Stimulated activated CD8-positive, alpha-beta memory T cell treated with anti-CD3 and anti-CD28 coated beads, Interleukin-7, amount 100 ng/mL, for 1 hour (primary cell): ENCODE measurements at places on chromosomes 6 and 20.

DNA sequence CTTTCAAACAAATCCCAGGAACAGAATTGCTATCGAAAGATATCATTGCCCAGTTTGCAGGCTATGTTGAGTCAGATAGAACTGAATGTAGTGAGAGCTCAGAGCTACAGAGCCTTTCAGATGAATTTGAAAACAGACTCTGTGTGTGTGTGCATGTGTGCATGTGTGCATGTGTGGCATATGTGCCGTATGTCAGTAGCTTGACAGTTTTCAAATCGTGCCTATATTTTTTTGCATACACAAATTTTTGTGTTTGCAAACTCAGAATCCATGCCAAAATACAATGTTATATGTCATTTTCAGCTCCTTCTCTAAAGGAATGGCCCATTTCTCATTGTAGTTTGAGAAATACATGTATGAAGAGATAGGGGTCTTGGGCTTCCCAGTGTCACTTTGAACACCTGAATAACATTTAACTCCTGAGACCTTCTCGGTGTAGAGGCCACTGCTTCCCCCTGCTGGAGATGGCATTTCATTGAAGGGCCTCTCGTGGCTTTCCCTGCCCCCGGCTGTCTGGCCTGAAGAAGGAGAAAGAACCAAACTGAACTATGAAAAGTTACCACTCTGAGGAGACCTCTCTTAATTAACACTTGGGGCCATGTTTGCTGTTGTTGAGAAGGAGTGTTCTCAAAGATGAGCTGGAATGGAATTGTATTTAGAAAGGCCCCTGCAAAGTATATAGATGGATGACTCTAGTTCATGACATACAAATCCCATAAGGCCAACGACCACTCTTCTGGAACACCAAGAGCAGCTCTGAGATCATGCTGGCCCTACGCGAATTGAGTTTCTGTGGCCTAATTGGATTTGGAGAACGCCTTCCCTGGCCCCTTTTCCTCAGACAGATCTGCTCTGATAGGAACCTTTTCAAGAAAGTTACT is 58.7 kb downstream of the VAPB start:
- peak; percentile 5 for DNase-seq

DNA sequence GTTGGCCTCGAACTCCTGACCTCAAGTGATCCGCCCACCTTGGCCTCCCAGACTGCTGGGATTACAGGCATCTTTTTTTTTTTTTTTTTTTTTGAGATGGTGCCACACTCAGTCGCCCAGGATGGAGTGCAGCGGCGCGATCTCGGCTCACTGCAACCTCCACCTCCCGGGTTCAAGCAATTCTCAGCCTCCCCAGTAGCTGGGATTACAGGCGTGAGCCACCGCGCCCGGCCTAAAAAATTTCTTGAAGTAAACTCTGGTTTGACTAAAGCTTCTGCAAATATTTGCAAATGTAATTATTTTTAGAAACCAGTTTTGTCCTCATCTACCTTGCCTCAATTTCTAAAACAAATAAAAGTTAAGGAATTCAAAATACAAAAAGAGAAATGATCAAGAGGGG is 1.2 kb downstream of the IBTK start:
- DNase-seq: no peak

GRCh38 chr20:44566018-44566417 is 16.4 kb upstream of the PKIG start:
- no peak for DNase-seq

DNA sequence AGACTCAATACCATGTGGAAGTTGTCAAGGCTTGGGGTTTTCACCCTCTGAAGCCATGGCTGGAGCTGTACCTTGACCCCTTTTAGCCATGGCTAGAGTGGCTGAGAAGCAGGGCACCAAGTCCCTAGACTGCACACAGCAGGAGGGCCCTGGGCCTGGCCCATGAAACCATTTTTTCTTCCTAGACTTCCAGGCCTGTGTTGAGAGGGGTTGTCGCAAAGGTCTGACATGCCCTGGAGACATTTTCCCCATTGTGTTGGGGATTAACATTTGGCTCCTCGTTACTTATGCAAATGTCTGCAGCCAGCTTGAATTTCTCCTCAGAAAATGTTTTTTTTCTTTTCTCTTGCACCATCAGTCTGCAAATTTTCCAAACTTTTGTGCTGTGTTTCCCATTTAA is 196.4 kb downstream of the SLC16A10 start:
- DNase-seq: no peak

DNA sequence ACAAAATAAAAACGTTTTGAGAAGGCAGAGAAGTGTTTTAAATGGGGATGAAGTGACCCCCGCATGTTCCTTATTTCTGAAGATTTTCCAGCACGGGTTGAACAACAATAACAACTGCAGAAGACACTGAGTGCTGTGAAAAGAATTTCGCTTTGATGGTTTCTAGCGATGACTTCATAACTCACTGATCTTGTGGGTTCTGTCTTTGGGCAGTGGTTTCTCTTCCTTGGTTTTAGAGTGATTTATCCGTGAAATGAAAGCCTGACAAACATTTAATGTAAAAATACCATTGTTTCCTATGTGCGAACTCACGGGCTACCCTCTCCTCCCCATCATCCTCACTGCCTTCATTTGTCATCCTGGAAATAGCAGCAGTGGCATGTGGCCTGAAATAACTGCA is 793.9 kb downstream of the QKI start:
- DNase-seq: no peak

DNA sequence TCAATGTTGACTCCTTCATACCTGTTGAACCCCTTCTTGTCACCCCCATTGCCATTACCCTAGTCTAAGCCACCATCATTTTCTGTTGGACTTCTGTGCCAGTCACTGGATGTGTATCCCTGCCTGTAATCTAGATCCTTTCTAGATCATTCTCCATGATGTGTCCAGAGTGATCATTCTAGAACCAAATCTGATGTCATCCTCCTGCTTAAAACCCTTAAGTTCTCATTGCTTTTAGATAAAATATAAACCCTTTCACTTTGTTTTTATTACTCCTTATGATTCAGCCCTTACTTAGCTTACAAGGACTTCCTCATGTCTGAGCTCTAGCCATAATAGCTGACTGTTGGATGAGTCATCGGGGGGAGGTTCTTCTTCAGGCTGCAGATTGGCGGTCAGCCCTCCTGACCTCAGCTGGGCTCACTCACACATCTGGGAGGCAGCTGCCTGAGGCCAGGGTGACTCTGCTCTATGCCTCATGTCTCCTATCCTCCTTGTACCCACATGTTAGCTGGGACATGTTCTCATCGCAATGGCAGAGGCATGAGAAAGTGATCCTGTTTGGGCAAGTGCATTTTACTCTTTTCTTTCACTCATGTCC is 287.6 kb downstream of the ESR1 start:
- DNase-seq: no peak

DNA sequence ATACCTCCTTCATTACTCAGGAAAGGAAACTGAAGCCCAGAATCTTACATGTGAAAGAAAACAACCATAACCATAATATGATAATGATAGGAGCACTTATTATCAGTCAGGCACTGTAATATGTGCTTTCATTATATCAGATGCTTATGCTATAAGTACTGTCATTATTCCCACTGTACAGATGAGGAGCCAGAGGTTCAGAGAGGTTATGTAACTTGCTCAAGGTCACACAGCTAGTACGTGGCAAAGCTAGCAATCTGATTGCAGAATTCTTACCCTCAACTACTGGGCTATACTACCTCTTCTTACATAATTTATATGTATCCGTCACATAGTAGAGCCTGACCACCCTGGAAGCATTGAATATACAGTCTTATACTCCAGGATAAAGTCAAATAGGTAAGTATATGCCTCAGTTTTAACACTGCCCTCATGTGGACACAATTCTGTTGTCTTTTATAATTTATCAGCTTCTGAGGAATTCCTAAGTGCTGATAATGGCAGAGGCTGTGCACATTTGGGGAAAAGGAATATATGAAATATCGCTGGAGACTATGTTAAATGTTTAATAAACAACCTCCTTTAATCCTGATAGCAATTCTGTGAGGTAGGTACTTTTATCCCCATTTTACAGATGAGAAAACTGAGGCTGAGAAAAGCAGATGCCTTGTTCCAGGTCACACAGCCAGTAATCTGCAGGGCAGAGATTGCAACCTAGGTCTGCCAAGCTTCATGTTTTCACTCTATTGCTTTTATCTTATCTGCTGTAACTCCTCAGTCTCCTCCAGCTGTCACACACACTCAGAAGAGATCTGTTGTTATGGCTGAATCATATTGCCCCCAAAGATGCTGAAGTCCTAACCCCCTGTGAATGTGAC is 13.4 kb downstream of the BCAS1 start:
- no peak for DNase-seq

- DNase-seq: no peak
Observed at GRCh38 chr20:41249411-41250281, 67.9 kb downstream of the ZHX3 start.

DNA sequence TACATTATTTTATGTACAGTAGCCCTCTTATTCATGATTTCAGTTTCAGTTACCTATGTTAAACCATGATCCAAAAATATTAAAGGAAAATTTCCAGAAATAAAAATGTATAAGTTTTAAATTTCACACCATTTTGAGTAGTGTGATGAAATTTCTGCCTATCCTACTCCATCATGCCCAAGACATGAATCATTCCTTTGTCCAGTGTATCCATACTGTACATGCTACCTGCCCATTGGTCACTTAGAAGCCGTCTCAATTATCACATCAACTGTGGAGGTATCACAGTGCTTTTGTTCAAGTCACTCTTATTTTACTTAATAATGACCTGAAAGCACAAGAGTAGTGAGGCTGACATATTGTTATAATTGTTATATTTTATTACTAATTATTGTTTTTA is 32.3 kb upstream of the PLCB4 start:
- no peak for DNase-seq

GRCh38 chr6:99402448-99402847 is 8.5 kb upstream of the COQ3 start:
- no peak for DNase-seq

DNA sequence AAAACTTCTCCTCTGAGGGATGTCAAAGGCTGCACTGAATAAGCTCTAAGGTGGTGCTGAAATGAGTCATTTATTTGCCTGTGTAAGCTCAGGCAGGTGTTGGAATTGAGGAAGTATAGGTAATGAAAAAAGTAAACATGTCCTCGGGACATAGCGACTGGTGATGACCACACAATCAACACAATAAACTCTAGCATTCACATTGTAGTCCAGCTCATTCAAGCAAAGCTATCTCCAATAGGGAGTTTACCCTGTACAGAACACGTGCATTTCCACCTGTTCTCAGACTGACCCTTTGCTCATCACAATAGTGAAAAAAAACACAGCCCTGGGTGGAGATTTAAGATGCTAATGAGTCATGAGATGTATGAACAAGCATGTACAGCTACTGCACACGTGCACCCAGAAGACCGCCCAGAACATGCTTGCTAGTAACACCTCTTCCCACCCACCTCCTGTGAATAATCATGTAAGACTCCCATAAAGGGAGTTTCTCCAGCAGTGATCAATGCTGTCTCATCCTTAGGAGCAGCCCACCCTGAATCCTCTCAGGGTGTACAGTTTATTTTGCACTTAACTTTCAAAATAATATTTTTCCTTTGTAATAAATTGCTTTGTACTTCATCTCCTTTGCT is 33.0 kb upstream of the POU5F1 start:
- no peak for DNase-seq

GRCh38 chr20:44442298-44443070 is 33.2 kb upstream of the TTPAL start:
- DNase-seq: no peak

DNA sequence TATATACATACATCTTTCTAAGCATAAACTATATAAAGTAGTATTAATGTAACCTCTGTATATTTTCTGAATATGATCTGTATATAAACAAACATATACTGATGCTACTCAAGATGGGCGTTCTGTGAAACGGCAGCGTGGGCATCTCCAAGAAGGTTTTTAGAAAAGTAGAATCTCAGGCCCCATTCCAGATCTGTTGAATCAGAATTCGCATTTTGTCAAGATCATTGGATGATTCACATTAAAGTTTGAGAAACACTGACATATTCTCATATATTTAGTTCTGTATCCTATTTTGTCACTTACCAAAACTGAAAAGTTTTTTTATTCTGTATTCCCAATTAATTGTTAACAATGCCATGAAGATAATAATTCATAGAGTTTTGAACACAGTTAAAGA is 5.5 kb downstream of the C6orf141 start:
- no peak for DNase-seq

DNA sequence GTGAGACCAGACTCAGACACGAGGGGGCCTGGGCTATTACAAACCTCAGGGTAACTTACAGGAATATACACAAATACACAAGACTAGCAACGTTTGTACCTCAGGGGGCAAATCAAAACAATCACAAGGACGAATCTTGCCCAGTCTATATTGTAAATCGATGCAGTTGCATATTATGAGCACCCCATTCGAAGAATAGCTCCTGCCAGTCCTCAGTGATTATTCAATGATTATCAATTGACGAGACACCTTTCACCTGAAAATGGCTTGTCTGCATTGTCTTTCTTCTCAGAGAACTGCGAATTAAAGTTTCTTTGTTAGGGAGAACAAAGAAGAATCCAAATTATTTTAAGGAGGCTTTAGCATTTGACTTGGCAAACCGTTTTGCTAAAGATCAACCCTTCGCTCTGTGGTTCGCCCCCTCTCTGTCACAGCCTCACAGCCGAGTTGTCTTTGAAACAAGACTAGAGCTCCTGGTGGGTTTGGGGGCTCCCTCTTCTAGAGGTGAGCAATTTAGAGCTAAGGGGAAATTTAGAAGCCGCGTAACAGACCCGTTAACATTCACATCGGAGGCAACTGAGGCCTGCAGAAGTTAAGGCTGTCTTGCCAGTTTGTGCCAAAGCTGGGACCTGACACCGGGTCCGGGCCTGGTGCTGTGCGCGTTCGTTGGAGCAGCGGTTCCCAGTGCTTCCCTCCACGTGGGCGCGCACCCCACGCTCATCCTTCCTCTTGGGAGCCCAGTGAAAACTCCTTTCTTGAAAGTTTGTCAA is 24.9 kb upstream of the MAP3K7 start:
- DNase-seq: no peak

DNA sequence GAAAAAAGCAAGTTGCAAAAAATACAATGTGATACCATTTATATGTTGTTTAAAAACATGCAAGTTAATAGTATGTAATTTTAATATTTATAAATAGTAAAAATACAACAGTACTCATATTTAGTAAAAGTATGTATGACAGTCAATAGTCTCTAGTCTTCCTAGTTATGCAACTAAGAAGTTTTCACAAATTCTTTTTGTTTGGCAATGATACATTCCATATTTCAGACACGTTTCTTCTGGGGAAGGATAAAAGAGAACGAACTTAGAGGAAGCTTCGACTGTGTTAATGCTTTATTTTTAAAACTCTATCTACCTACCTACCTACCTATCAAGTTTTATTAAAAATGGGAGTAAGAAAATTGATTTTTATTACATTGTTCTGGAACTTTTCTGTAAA is 77.7 kb downstream of the UBE3D start:
- no peak for DNase-seq

- DNase-seq: no peak
Observed at GRCh38 chr20:44695295-44695673, 19.9 kb upstream of the CCN5 start.

DNA sequence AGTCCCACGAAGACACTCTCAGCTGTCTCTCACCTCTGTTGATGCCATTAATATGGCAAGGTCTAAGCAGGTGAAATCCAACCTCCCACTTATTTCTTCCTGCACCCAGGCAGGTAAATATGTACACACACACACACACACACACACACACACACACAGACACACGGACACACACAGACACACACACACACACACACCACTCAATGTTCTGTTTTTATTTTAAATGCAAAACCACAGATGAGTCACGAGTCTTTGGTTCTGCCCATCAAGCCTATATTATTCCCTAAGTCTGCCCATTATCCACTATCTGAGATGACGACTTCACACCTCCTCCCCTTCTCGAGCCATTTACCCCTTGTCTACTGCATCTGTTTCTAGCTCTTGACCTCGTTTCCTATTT is 344.7 kb downstream of the CDH26 start:
- no peak for DNase-seq
